Thyroid gland (tissue), 4 donors: ENCODE measurements at places on chromosomes 6 and 20.

DNA sequence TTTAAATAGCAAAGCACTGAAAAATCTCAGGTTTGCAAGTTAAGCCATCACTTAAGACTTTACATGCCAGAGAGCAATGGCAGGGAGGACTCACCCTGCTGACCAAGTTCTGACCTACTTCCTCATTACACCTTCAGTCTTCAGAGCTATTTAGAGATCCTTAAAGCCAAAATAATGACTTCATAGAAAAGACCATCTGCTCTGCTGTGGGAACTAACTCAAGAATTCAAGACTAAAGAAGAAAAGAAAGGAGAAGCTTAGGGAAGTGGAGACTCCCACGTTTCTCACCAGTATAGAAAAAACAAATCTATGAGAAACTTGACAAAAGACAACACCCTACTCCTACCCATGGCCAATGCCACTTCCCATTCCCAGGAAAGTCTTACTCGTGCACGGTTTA, 28.6 kb downstream of the XPO5 start:
- DNase-seq = no peak

DNA sequence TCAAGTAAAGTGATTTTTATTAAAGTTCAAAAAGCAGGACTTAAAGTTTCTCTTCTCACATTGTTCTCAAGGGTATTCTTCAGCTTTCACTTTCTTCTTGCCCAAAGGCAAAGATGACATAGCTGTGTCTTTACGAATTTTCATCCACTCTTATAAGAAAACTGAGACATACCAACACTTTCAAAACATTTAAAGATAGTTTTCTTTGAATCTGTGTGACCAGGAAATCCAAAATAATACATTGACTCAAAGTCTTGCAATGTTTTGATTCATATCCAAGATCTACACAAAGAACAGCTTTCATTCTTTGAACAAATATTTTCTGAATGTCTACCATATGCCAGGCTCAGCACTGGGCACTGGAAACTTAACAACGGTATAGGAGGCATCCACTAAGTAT, 117.9 kb downstream of the SIM1 start:
- no peak for DNase-seq

- DNase-seq = no peak
These were observed 108.3 kb downstream of the CARMIL1 start for GRCh38 chr6:25387483-25387882.

DNA sequence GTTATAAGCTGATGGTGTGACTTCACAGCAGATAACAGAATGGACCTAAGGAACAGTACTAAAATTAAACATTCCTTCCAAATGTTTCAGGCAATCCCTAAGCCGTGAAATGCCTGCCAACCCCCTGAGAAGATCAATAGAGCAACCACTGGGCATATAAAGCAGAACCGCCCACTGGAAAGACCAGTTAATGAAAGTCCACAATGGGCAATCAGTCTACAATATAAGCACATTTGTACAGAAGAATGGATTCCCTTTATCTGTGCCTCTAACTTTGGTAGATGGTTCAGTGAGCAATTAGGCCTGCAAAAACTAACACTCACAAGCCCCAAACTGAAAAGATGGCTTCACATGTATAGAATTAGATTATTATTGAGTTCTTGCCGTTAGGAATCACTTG, 286.6 kb downstream of the UBE3D start:
- no peak for DNase-seq

GRCh38 chr20:4873396-4873795, 127.9 kb downstream of the SLC23A2 start:
- no peak for DNase-seq

GRCh38 chr6:142357879-142358278, 56.1 kb downstream of the ADGRG6 start:
- DNase-seq = no peak

DNA sequence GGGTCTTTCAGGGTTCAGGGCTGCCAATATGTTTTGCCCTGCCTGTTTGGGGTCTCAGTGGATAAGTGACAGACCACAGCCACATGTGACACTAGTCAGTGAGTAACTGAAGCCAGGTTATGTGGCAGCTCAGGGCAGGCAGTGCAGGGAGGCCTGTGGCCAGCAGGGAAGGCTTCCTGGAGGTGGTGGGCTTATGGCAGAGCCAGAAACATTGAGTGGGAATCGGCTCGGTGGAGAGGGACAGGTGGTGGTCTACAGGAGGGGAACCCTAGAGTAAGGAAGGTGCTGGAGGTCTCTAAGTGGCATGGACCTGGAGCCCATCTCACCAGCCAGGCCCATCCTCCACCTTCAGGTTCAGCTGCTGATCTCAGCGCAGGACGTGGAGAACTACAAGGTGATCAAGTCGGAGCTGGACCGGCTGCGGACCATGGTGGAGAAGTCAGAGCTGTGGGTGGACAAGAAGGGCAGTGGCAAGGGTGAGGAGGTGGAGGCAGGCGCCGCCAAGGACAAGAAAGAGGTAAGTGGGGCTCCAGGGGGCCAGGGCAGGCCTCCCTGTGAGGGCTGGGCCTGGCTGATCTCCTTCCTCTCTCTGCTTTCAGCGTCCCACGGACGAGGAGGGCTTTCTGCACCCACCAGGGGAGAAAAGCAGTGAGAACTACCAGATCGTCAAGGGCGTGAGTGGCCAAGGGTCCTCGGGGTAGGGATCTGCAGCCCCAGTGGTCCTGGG, 34.9 kb downstream of the UQCC2 start:
- no peak for DNase-seq

DNA sequence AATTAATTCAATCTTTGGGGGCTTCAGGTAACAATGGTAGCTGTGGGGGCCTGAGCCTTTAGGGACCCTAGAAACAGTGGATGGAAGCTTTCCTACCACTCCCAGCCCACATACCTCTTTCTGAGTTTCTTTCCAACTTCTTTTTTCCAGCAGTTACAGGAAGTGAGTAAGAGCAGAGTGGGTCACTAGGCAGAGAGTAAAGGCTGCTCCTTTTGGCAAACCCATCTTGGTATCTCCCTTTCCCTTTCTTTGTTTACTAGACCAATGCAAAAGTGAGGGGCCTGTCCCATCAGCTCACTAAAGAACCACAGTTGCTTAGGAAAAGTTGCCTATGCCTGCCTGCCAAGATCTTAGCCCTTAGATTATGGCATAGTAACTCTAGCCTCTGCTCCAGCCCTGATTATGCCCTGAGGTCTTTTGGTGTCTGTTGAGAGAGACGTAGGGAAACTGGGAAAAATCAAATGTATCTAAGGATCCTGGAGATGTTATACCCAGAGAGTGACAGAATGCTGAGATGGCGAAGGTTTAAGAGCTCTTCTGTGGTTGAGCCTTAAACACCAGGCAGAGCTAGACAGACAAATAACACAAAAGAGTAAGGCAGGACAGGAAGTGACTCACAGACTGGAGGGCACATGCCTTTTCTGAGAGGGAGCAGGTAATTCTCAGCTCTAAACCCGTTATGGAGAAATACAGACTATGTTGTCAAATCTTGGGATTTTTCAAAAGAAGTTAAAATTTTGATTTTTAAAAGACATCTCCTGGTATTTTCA, 31.3 kb downstream of the TRMT6 start:
- DNase-seq = no peak

GRCh38 chr6:47579040-47579439, 101.5 kb downstream of the CD2AP start:
- DNase-seq = no peak

DNA sequence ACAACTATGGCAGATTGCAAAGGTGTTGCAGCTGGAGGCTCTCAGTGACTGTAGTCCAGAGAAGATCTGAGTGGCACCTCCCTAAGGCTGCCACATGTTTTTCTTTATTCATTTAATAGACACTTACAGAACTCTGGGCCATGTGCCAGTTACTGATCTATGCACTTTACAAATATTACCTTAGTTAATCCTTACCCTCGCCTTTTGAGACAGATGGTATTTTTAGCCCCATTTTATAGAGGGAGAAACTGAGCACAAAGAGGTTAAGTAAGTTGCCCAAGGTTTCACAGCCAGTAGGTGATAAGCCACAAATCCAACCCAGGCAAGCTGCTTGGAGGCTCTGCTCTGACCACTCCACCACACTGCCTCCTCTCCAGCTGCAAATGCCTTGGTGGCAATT, 6.5 kb upstream of the SCRT2 start:
- DNase-seq = no peak

GRCh38 chr6:45922728-45923351, 92.8 kb downstream of the CLIC5 start:
- DNase-seq = peak; percentile 67

DNA sequence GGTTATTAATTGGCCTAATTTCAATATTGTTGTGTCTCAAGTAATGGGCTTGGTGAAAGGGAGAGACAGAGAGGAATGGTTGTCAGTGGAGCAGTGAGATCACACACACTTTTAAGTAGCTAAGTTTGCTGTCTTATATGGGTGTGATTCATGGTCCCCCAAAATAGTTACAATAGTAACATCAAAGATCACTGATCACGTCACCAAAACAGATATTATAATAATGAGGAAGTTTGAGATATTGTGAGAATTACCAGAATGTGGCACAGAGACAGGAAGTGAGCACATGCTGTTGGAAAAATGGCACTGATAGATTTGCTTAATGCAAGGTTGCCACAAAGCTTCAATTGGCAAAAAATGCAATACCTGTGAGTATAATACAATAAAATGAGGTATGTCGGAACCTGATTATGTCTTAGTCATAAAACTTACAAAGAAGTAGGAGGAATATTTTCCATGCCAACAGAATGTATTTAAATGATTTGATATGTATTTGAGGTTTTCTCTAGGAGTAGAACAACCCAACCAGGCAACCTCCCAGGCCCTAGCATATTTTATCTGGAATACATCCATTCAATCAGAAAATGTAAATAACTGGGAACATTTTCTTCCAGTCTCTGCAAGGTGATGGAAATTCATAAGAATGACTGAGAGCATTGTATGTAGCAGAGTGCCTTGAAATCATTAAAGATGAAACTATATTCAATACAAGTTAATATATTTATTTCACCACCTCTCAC, 167.8 kb downstream of the CARMIL1 start:
- no peak for DNase-seq

- DNase-seq = no peak
These were observed 3.1 kb downstream of the UNC93A start for GRCh38 chr6:167294241-167294640.

DNA sequence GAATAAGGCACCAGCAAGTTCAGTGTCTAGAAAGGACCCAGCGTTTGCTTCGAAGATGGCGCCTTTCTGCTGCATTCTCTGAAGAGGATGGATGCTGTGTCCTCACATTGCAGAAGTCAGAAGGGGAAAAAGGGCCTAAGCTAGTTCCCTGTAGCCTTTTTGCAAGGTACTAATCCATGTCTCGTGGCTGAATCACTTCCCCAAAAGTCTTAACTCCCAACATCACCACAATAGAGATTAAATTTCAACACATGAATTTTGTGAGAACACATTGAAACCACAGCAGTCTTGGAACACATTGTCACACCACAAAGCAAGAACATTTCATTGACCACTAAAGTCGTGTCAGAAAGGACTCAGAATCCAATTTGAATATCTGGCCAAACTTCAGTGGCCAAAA, 42.1 kb downstream of the KLHL31 start:
- DNase-seq = no peak

GRCh38 chr20:62019881-62020492, 45.7 kb downstream of the TAF4 start:
- no peak for DNase-seq

DNA sequence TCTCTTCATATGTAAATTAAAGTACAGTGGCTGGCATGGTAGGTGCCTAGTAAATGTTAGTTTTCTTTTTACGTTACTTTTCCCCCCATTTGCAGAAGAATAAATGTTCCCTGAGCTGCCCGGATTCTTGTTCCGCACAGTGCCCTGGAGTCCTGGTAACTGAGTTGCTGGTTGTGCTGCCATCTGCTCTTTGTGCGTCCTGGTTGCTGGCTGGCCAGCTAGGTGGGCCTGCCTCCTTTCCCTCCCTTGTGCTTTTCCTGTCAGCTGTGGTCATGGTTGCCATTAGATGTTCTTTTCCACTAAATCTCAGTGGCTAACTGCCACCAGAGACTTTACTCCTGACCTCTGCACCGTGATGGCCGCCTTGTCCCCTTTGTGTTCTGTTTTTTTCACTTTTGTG, 28.6 kb downstream of the CEP43 start:
- no peak for DNase-seq

GRCh38 chr20:44901974-44902373, 7.9 kb upstream of the PABPC1L start:
- DNase-seq = no peak

GRCh38 chr6:160031442-160031841, 62.6 kb downstream of the IGF2R start:
- DNase-seq = no peak

DNA sequence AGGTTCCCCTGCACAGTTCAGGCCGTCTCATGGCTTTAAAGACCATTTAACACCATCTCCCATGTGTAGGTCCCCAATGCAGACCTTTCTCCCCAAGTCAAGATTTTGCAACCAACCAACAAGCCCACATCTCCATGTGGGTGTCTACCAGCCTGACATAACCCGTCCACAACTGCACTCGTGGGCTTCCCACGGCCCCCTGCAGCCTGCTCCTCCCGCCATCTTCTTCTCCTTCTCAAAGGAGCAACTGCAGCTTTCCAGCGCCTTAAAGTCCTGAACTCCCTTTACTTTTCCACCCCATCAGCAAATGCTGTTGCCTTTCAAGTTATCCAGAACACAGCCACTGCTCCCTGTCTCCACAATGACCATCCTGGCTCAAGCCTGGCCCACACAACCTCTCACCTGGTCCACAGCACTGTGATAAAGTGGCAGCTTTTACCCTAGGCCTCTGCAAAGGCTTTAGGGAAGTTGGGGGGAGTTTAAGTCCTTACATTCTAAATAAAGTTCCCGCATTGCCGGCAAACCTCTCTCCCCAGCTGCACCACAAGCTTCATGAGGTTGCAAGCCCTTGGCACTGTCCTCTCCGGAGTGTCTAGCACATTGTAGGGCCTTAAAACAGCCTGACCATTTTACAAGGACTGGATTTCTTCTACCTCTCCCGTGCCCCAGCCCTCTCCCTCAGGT, 140.5 kb downstream of the PREX1 start:
- DNase-seq = no peak

- no peak for DNase-seq
These were observed 18.2 kb downstream of the TMEM242 start for GRCh38 chr6:157304899-157305663.

DNA sequence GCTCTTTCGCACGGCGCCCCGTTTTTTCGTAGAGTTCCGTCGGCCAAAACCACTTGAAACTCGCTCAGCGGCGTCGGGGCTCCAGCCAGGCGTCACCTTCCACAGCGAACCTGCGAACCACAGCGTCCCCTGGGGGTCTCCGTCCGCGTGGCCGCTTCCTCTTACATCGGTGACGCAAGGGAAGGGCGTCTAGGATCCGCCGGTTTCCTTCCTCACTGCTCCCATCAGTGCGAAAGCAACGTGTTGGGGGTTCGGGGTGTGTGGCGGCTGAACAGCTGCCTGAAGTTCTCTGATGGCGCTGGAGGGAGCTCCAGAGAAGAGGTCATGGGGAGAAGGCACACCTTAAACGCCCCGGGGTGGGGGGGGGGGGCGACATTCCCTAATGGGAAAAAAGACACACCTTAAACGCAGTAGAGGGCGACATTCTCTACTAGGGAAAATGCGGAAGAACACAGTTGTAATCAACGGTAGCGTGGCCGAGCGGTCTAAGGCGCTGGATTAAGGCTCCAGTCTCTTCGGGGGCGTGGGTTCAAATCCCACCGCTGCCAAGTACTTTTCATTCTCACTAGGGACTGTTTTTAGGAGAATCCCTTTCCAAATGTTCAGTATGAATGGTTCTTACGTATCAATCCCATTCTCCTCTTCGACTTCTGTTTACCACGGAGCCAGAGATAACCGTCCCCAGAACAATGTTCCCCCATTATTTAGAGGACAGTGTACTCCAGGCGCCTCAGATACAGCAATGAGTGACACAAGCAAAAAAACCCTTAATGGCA, 16.4 kb downstream of the ZNF311 start:
- DNase-seq = peak; percentile 51
